HT-29 (cell line): ENCODE measurements at places on chromosomes 11 and 22. TPM values are rescaled to one million over a fixed set of nuclear protein-coding genes. Genes with fewer than 3 reads are reported as not detected.
A peak's percentile ranks its signal among the peaks of the same experiment; 100 is the strongest.

PRR33 gene
- total RNA-seq: not detected in 2 replicates

FDXACB1 gene
- 1.8 and 3.1 TPM in 2 replicates for total RNA-seq

RTL10 gene
- 37.9 and 42.8 TPM in 2 replicates for total RNA-seq

NNMT gene
- 60.2 and 91.4 TPM in 2 replicates for total RNA-seq

CSRP3 gene
- total RNA-seq: not detected in 2 replicates

DEPDC5 gene
- total RNA-seq: 10.0 and 10.7 TPM in 2 replicates

PRR5 gene
- total RNA-seq: 16.6 and 16.9 TPM in 2 replicates

POU2AF1 gene
- total RNA-seq: 2.0 and 4.0 TPM in 2 replicates

- peak; percentile 70 for DNase-seq
Measured at GRCh38 chr22:23767673-23768548, at the start of gene CHCHD10. Gene CHCHD10 (minus strand): TSS chr22:23767972. CDS start chr22:23767874, 98 bp downstream.

DNA sequence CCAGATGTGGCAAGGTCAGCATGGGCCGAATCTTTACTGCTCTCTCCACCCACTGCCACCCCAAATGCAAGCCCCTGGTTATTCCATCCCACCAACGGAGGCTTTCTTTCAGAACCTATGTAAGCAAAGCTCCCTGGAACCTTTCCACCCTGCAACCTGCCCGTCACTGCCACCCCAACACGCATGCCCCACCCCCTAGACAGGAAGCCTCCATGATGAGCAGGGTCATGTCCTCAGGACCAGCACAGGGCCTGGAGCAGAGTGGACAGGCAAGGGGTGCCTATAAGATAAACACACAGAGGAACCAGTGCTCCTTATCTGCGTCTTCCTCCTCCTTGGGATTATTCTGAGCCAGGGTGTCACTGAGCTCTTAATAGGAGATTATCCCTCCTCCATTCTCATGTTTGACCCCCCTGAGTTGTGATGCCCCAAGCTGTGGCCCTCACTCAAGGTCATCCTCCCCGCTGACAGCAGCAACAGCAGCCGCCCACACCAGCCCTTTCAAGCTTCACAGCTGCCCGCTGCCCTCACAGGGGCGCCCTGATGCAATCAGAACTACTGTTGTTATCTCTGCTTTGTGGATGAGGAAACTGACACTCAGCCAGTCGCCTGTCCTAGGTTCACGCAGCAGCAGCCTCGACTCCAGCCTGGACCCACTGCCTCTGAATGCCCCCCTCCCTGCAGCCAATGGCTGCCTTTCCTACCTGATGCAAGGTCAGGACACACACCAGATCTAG, 647.3 kb downstream of the TBC1D22A start:
- no peak for DNase-seq

DNA sequence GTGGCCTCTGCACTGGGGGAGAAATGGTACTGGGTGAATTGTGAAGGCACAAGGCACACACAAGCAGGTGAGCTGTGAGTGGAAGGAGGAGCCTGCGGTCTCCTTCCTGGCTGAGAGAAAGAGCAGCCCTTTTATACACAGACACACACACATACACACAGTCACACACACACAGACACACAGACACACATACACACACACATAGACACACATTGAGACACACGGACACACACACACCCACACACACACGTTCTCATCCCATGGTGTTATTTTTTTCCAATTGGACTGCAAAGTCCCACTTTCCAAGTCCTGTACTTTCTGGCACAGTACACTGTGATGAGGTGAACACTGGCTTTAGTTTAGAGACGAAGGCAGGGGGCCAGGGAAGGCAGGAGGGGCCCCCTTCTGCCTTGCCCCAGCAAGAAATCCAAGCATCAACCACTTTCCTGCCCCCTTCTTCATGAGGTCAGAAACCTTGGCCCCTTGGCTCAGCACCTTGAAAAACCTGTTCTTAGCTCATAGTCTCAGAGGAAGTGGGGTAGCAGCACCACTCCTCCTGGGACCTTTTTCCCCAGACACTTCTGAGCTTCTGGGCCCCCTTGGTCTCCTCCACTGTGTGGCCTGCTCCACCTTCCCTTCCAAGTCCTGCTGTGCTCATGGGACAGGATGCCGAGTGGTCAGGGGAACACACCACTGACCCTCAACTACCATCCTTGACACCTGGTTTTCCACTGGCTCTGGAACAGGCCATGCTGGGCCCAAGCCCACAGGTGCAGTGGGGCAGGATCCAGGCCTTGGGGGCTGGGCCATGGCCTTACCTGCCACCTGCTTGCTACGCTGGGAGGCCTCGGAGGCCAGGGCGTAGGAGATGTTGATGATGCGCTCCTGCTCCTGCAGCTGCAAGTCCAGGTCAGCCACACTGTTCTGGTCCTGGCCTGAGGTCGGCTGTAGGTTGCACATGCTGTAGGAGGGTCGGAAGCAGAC, 43.8 kb downstream of the C11orf58 start:
- peak; percentile 17 for DNase-seq

DNA sequence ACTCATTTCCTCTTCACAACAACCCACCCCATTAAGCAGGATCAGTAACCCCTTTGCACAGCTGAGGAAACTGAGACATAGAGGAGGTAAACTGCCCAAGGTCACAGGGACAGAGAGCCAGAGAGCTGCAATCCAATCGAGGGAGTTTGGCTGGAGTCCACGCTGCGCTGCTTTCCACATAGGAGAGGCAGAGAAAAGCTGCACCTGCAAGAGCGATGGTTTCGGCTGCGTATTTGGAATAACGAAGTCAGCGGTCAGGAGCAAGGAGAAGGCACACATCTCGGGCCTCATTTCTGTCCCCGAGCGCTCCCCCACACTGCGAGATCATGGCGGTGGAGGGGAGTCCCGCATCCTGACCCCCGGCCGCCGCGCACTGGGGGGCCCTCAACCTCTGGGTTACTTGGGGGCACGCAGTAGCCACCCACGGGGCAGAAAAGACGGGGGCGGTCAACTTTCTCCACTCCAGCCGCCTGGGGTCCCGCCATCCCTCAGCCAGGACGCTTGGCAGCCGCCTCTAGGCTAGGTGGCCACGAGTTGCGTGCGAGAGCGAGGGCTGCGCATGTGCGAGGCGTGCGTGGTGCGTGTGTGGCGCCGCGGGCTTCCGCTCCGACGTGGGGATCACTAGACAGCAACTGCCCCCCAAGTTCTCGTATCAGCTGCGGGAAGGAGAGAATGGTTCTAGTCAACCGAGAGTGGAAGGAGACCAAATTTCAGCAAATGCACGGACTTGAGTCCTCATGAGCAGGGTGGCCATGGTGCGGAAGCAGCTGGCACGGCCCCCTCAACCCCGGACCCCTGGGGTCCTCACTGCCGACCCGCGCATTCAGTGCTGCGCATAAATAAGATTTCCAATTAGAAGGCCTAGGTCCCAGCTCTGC, 42.3 kb upstream of the CLDN5 start:
- no peak for DNase-seq

- DNase-seq: peak; percentile 88
Measured at GRCh38 chr22:32411829-32412592, at the start of gene RTCB. Gene RTCB (minus strand): TSS chr22:32412247. CDS start chr22:32412156, 91 bp downstream.

- DNase-seq: peak; percentile 73
Measured at GRCh38 chr11:122634501-122634900, 21.0 kb upstream of the UBASH3B start.

DNA sequence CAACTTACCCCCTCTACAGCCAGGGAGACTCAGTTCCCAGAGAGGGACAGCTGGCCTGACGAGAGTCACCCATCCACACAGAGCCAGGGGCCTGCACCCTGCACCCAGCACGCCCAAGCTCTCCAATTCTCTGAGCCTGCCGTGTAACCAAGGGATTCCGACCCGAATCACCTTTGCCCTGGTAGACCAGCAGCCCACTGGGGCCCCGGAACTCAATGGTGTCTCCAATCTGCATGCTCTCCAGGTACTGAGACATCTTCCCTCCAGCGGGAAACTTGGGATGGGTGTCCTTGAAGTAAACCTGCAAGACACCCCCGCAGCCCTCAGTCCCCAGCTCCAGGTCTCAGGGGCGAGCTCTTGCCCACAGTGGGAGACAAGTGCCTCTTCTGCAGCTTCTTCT, 12.4 kb downstream of the ATP5MGL start:
- no peak for DNase-seq

- DNase-seq: peak; percentile 57
Measured at GRCh38 chr11:10526974-10527918, 13.7 kb downstream of the RNF141 start.

DNA sequence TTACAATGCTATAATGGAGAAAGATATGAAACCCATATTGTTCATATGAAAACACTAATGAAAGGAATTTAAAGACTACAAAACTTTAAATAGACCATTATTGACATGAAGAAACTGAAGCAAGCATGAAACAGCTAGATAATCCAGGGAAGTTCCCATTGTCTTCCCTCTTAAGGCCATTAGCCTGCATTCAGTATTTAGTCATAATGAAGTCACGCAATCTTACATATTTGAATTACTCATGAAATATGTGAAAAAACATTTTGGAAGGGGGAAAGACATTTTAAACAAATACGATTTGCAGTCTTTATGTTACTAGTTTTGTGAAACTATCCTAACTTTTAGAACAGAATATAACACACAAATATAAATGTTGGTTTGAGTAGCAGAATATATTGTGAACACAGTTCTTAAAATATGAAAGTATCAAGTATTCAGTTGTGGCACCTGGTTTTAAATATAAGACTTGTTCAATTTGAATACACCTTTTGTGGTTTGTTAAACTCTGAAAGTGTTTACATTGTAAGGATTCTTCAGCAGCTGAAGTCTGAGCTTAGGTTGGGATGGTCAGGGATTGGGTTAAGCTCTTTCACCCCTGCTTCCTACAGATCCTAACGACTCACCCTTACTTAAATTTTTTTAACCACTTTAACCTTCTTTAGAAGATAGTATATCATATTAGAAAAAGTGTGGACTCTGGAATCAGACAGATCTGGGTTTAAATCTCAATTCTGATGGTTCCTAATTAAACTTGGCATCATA, 500.3 kb upstream of the TENM4 start:
- no peak for DNase-seq

DNA sequence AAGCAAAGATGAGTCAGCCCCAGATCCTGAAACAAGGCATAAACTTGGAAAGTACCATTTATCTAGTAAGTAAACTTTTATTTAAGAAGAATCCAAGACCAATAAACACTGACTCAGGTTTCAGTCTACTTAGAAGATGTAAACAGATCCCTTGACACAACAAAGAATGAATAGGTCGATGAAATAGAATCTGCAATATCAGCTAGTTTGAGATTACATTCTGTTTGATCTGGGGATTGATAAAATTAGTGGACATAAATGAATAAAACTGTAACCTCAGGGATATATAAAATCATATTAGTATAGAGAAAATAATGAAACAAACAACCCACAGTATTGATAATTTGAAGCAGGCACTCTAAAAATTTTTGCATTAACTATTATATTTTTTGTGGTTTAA, 708.9 kb downstream of the FAM181B start:
- DNase-seq: no peak

GRCh38 chr11:1756791-1757771, 6.6 kb downstream of the CTSD start:
- no peak for DNase-seq

DNA sequence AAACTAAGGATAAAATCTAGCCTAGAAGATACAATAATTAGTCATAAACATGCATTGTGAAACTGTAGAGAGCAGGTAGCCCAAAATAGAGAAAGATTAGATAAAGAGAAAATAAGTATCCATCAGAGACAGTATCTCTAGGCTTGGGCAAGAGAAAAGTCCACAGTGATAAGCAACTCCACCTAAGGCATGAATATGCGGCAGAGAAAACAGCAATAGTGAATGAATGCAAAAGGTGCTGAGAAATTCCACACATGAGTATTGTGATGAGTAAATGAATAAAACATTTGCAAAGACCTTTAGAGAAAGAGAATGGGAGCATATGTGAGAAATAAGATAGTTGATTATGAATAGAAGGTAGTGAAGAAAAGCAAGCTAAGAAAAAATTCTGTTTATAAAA, 8.7 kb downstream of the MS4A2 start:
- no peak for DNase-seq

- no peak for DNase-seq
Measured at GRCh38 chr22:24981066-24981465, 28.6 kb downstream of the KIAA1671 start.

DNA sequence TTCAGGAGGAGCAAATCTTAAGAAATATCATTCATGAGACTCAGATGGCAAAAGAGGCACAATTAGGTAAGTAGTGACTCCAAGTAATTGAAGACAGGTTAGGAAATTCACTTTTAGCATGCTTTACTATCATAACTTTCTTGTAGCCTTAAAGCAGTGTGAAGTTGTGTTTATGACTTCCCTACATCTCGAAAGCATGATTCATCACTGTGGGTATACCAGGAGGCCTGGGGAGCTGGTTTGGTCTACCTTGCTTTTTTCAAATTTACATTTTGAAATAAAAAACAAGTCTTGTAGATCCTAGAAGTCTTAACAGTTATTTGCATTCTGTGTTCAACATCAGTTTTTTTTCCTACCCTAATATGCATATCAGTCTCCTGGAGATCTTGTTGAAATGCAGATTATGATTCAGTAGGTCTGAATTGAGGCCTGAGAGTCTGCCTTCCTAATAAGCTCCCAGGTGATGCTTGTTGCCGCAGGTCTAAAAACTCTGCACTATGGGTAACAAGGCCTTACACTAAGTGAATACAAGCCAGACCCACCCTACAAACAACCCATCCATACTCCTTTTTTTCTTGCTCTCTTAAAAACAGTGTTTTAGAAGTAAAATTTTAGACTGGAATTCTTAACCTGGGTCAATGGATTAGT, 41.4 kb downstream of the TTC17 start:
- DNase-seq: no peak

DNA sequence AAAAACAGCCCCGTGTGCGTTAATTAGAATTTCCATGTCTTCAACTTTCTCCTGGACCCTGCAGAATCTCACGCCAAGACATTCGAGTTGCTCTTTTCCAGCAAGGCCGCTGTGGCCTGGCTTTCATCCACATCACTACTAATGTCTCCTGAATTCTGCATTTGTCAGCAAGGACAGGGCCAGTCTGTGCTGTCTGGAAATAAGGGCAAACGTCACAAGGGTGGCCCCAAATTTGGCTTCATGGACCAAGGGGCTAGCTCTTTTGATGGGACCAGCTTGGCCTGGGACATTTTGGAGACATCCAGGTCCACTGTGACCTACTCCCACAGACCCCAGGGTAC, 33.4 kb downstream of the KCNQ1OT1 start:
- DNase-seq: no peak

- DNase-seq: peak; percentile 86
Measured at GRCh38 chr22:46762238-46763050, at the start of gene TBC1D22A. Gene TBC1D22A (plus strand): TSS chr22:46762650. CDS start chr22:46762787, 137 bp downstream.

DNA sequence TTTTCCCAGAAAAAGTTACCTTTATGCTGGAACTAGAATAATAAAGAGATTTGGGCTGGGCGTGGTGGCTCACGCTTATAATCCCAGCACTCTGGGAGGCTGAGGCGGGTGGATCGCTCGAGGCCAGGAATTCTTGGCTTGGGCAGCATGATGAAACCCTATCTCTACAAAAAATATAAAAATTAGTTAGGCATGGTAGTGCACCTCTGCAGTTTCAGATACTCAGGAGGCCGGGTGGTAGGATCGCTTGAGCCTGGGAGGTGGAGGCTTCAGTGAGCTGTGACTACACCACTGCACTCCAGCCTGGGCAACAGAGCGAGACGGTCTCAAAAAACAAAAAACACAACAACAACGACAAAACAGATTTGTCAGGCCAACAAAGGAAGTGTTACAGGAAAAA, 119.3 kb upstream of the OR9Q1 start:
- DNase-seq: no peak
